ENCODE measurements at places on chromosomes 7 and 10.

DNA sequence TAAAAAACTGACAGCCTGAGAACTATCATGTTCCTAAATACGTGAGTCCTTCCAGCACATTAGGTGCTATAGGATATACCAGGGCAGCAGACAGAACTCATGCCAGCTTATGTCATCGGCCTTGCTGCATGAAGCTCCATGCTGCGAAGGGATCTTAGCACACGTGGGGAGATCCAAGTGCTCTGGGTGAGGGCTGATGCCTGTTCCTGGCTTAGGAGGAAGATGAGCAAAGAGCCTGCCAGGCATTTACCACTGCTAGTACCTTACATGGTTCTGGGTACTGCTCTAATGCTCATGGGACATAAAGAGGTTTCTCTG lies 43.2 kb downstream of the SVIL start:
- DNase-seq = no peak

GRCh38 chr10:31034098-31034909 lies 2.6 kb upstream of the ZNF438 start:
- no peak for DNase-seq

DNA sequence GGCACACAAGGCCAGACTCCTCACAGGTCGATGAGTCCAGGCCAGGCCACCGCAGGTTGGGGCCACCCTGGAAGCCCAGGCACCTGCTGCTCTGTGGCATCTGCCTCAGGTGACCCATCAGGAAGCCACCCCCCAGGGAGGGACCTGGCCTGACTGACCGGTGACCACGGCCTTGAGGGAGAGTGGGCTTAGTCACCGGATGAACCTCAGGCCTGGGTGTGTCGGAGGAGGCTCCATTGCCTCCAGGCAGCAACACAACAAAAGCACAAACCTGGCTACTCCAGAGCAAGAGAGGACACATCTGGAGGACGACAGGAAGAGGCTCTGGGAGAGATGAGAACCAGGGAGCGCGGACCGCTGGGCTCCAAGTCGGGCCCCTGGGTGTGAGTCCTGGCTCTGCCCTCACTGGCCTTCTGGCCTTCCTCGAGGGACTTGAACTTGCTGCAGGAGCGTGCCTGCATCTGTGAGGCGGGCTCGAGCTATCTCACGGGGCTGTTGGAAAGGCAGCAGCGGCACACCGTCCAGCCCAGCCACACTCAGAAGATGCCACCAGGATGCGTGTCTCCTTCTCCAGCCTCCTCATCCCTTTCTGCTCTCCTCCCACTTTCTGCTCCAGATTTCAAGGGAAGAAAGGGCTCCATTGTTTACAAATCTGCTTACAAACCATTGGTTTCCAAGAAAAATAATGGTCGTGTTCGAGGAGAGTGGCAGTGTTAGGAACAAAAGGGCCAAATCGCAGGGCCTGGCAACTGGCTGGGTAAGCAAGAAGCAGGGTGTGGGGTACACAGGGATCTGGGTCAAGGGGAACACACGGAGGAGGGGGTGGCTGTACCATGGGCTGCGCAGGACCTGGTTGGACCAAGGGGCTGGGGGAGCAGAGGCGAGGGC lies 152.9 kb downstream of the ADAM12 start:
- DNase-seq = no peak

DNA sequence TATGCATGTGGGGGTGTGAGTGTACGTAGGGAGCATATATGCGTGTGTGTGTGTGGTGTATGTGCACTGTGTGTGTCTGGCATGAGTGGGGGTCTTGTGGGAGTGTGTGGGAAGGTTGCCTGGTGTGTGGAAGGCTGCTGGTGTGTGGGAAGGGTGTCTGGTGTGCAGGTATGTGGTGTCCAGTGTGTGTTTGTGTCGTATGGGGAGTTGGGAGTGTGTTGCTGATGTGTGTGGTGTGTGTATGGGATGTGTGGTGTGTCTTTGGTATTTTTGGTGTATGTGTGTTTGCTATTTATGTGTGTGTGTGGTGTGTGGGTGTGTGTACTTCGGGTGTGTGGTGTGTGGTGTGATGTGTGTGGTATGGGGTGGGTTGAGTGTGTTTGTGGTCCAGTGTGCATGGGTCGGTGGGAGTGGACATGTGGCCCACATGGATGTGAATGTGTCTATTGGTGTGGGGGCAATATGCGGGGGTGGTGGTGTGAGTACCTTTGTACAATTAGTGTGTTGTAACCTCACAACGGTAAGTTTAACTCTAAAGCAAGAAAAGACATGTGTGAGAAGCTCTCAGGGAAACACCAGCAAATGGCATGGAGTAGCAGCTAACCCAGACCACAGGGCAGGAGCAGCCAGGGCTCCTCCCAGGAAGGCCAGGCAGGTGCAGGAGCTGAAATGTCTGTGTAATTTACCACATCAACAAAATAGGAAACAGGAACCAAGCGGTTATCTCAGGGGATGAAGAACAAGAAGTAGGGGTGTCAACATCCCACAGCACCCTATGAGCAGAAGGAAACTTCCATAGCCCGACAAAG lies 11.9 kb downstream of the ANTXRL start:
- no peak for DNase-seq

GRCh38 chr7:78261302-78261701 lies 462.7 kb downstream of the PHTF2 start:
- no peak for DNase-seq

Data from effector memory CD4-positive, alpha-beta T cell (primary cell).